ENCODE measurements at places on chromosomes 5 and 9.

GRCh38 chr5:68441309-68442073 is 225.9 kb downstream of the PIK3R1 start:
- no peak for DNase-seq

GRCh38 chr9:22976454-22976853 is 529.8 kb downstream of the DMRTA1 start:
- DNase-seq, result no peak

GRCh38 chr5:80632700-80633099 is 21.8 kb upstream of the MSH3 start:
- no peak for DNase-seq

DNA sequence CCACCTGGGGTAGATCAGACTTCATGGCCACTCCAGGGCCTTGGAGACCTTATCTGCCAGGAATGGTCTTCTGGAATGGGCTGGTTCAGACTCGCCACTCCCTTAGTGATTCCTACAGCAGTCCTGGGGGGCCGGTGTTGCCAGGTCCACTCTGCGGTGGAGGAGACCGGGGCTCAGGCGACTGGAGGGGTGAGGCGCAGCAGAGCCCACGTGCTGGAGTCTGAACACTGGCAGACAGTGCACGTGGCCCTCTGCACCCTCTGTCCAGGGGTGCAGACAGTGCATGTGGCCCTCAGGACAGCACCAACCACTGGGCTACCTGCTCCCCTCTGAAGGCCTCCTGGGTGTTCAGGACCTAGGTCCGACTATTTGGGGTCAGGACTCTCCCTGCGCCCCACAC is 94.8 kb upstream of the PHYKPL start:
- no peak for DNase-seq

DNA sequence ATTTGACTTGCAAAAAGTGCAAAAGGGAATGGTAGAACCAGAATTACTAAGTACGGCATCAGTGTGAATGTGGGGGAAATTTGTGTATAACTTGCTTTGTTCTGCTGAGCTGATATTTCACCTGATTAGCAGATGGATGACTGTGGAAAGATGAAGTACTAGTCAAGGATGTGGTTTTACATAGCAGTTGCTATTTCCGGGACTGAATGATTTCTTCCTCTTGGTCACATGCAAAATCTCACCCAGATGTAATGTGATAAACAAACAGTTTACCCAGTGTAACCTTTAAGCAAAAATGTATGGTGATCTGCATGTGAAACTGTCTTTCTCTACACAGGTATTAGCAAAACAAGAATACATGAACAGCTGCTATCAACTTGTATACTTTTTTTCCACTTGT is 46.1 kb downstream of the DCP2 start:
- DNase-seq, result no peak

DNA sequence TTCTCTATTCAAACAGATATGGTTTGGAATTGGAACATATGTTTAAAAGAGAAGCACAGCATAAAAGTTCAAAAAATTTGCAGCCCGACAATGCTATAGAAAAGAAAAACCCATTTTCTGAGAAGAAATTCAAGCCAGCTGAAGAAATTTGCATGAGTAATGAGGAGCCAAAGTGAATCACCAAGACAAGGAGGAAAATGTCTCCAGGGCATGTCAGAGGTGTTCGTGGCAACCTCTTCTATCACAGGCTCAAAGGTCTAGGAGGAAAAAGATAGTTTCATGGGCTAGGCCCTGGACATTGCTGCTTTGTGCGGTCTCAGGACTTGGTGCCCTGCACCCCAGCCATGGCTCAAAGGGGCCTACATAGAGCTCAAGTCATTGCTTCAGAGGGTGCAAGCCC is 134.8 kb upstream of the ADAMTS16 start:
- DNase-seq, result no peak

DNA sequence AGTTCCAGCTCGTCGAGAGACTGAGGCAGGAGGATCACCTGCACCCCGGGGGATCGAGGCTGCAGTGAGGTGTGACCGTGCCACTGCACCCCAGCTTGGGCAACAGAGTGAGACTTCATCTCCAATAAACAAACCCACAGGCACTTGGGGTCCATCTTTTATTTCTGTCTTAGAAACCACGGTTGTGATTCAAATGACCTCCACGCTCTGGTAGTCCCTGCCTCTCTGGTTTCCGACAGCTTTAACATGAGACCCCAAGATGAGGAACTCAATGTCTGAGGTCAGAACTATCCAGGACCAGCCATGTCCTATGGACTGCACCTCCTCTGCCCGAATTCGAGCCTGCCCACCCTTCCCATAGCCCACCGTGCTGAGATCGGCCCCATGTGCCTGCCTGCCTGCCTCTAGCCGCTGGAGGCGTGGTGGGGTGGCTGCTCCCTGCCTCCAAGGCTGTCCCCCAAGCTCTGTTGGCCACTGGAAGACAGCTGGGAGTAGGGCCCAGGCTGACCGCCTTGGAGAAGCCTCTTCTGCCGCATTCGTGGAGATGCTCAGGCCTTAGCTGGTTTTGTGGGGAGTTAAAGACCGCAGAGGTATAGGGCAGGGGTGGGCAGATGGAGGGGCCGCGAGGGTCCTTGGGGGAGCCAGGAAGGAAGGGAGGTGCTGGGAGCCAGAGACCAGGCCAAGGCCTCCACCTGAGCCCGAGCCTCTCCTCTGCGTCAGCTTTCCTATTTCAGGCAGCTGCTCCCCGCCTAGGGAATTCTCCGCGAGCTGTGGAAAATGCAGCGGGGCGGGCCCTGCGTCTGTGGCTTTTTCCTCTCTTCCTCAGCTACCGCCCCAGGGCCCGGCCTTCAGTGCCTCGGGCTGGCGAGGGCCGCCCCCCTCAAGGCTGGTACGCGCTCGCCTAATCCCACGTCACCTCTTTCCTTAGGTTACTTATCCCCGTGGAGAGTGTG is 6.9 kb upstream of the WDR5 start:
- no peak for DNase-seq

DNA sequence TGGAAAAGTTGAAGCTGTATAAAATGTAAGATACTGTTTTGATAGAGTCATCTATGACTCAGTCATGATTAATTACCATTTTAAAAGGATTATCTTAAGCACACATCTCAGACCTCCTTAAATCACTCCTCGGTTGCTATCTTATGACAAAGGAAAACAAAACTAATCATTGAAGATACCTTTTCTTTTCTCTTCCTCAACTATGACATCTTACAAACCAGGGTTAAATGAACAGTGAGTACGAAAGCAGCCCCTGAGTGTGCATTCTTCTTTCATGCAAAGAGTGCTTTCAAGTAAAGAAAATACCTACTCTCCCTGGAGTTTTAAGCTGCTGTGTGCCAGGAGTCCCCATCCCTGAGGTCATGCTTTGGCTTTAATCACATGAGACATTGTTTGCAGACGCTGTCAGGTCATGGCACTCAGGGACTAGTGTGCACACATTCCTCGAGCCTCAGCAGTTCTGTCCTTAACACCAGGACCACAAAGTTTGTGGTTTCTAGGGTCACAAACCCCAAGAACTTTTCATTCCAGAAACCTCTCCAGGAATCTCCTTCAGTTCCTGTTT is 86.7 kb upstream of the ICE1 start:
- DNase-seq, result no peak

DNA sequence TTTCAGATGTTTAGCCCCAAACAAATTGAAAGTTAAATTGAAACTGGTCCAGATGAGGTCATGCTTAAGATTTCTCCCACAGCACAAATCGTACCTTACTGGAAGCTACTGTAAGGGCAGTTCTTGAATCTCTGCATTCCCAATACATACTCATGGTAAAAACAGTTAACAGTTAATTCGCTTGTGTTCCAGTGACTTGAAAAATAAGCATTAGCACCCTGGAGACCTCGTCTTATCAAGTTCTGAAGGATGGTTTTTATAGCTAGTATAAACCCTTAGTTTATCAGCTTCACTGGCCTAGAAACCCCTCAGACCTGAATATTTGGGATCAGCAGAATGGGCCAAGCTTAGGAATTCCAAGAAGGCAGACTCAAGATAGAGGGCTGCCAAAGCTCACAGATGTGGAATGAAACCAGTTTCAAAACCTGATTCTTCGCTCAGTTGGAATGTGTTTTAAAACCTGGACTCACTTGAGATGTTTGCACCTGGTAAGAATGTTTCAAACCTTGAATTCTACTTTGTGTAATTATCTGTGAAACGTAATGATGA is 103.6 kb downstream of the C9orf152 start:
- no peak for DNase-seq

DNA sequence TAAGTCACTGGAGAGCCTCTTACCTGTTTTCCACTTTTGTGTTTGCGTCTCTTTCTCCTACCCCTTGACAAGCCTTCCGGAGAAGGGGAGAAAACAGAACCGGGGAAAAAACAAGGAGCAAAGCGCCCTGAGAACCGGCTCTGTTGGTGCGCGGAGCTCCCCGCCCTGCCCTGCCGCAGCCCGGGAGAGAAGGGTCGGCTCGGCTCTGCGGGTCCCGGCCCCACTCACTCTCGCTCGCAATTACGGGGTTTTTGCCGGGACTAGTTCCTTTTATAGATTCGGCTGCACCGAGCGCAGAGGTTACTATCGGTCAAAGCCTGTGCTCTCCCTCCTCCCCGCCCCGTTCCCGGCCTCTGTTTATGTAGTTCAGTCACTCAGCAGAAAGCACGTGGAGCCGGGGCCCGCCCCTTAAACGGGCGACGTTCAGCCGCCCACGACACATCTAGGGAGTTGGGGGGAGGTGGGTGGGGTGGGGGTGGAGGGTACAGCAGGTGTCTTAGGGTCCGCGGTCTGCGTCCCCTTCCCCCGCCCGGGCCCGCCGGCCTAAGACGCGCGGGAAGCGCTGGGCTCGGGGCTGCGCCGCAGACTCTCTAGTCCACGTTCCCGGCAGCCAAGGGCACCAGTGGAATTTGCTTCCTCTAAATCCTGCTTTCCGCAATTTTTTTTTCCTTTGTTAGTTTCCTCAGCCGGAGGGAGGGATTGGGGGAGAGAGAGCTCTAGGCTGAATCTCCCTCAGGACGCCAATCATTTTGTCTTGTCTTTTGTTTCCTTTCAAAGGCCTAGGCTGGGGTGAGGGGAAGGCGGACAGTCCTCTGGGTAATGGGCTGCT is at the start of gene ABCA1:
Gene ABCA1 (minus strand): TSS at position 244 of the 829 bp plus-strand sequence. CDS start 24,476 bp downstream, outside the sequence.
- peak; percentile 72 for DNase-seq

DNA sequence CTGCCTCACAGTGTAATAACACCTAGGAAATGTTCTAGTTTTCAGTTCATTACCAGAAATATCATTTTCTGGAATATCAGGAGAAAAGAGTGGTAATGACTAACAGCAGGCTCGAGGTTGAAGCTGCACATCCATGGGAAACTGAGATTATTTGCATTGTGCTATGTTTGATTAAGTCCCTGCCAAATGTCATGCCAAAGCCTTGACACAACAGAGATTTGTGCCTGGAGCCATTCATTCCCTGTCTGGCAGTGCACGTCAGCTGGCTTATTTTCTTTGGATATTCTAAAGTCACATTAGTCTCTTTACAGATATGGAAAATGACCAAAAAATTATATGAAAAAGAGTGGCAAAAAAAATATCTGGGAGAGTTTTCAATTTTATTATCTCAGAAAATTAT is 848.0 kb downstream of the PTPRD start:
- no peak for DNase-seq

DNA sequence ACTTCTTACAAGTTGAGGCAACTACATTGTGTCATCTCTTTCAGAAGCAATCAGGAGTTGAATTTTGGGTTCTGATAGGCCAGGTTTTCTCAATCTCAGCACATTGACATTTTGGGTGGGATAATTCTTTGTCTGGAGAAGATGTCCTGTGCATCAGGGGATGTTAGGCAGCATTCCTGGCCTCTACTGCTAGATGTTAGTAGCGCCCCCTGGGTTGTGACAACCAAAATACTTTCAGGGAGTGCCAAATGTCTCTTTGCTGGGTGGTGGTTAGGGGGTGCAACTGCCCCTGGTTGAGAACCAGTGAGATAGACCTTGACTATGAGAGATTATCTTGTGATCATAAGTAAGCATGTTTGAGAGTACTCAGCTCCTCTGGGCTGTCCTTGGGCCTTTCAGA is 164.3 kb upstream of the KLF9 start:
- no peak for DNase-seq

GRCh38 chr5:124341066-124341858 is 405.2 kb downstream of the ZNF608 start:
- DNase-seq, result no peak

- DNase-seq, result no peak
These were observed 4.5 kb downstream of the OBP2A start for GRCh38 chr9:135550344-135550918.

GRCh38 chr9:82191082-82191770 is 202.7 kb downstream of the SPATA31D1 start:
- DNase-seq, result no peak

- no peak for DNase-seq
These were observed 1068.3 kb upstream of the EDIL3 start for GRCh38 chr5:85453026-85453349.

DNA sequence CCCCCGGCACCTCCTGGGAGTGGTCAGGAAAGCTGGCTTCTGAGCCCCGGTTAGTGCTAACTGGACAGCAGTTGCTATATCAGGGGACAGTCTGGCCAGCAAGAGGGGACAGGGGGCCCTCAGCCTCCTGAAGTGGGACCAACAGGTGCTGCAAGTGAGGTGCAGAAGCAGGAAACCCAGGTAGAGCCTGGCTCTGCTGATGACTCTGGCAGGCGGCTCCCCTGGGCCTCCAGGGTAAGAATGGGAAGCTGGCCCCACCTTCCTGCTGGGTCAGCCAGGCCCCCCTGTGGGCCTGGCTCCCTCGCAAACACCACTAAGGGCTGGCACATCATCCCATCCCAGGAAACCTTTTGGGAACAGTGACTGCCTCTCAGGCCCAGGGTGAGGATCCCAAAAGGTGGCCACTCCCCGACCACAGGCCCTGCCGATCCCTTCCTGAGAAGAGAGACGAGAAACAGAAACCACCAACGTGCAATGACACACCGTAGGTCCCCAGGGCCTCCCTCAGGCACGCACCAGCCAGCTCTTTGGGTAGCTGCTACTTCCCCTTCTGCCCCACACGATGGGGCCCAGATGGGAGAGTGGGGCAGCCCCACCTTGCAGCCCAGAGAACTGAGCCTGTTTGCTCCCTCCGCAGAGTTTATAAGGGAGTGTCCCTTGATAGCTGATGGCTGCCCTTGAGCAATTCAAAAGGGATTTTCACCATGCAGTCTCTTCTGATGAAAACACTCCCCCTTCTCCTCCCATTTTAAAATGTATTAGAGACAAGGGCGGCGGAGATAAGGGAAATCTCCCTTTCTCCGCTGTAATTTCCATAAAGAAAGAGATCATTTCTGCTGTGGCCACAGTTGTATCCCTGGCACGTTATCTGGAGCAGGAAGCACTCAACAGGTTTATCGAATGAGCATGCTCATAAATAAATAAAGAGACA is 76.8 kb downstream of the STK10 start:
- DNase-seq, result no peak

GRCh38 chr9:84139296-84140070 is 158.9 kb downstream of the RMI1 start:
- peak; percentile 11 for DNase-seq
